Stimulated activated CD8-positive, alpha-beta memory T cell treated with anti-CD3 and anti-CD28 coated beads, Interleukin-4, amount 100 ng/mL, for 4 hours (primary cell): ENCODE measurements at places on chromosomes 12 and 14.

GRCh38 chr12:27861428-27862167 is 81.6 kb upstream of the MANSC4 start:
- no peak for DNase-seq

DNA sequence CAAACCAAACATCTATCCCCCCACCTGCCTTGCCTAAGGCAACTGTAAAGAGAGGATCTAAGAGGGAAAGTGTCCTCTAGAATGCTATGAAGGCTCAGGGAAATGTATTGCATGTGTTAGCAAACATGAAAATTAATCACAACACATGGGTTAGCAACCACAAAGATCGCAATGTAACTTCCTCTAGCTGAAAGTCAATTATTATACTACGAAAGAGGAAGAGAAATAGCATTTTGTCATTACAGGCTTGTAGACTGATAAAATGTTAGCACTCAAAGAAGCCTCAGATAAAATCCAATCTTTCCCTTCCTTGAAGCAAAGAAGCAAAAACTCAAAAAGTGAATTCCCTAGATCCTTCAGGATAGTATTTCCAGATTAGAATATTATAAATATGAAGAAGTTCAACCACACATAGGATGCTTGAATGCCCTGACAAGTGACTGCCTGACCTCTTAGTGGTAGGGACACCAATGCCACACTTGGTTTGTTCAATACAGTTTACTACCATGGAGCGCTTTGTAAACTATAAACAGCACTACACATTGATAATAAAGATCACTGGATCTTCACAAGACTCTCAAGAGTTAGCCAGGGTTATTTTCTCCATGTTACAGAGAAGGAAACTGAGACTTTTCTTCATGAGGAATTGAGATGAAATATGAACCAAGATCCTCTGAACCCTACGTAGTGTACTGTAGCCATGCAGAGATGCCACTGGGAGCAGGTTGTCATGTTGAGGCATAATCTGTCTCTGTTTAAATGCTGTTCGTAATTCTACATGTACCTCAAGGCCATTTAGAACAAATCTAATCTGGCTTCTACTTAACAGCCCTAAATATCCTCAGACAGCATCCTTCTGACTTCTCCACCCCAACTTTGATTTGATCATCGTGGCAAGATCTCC is 100.7 kb downstream of the ITPR2 start:
- DNase-seq, result no peak

- DNase-seq, result no peak
These were observed 108.7 kb downstream of the BMP4 start for GRCh38 chr14:53847881-53848280.

GRCh38 chr14:54816450-54816849 is 86.2 kb downstream of the GCH1 start:
- DNase-seq, result no peak

DNA sequence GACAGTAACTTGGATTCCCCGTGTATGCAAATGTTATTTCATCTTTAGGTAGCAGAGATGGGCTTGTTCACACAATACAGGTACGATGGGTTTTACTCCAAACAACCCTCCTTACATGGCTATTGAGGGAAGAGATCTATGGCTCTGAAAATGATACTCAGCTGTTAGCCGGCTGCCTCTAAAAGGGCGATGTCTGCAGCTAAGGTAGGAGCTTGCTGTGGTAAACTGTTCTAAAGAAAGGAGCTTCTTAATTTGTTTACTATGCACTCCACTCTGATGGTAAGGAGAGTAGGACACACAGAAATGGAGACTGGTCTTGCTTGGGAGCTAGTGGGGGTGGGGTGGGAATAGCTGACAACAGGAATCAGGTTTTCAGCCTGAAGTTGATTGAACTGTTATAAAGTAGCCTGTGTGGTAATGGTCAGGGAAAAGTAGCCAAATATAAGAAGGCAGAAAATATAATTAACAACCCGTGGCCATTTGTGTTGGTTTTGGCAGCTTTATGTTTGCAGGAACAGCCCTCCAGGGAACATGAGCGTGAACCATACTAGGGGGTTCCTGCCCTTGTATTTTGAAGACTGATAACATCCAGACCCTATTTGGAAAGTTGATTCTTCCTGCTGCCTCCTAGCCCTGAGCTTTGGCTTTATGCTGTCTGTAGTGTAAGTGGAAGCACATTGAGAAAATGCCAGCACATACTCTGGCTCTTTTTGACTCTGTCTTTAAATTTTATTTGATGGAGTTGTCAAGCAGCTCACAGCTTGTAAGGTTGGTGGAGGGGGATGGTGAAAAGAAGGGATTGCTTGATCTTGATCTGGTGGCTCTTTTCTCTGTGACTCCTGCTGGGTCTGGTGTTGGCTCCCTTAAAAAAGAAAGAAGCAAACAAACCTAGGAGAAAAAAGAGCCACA is 929.8 kb downstream of the DIO2 start:
- no peak for DNase-seq

- DNase-seq, result no peak
These were observed 9.6 kb downstream of the ITPR2 start for GRCh38 chr12:26823390-26823789.
